ENCODE measurements at places on chromosomes 13 and 19. TPM values are rescaled to one million over a fixed set of nuclear protein-coding genes. Genes with fewer than 3 reads are reported as not detected.

ZNF625 gene
- 26.6 TPM for total RNA-seq

KANK2 gene
- total RNA-seq: 3.4 TPM

ATXN8OS gene
- total RNA-seq: 2.2 TPM

OXGR1 gene
- total RNA-seq: 0.31 TPM

GAPDHS gene
- not detected for total RNA-seq

GPR183 gene
- total RNA-seq: 1.6 TPM

ZNF443 gene
- 25.0 TPM for total RNA-seq

PRSS57 gene
- not detected for total RNA-seq

LIPE gene
- total RNA-seq: 11.0 TPM

AKAP8 gene
- total RNA-seq: 16.6 TPM

CYP4F8 gene
- not detected for total RNA-seq

APOC4 gene
- total RNA-seq: not detected

SPTBN4 gene
- 42.6 TPM for total RNA-seq

IL4I1 gene
- not detected for total RNA-seq

HRC gene
- 0.31 TPM for total RNA-seq

SLC6A16 gene
- total RNA-seq: 0.94 TPM

RGS9BP gene
- total RNA-seq: 1.3 TPM
